ENCODE measurements at places on chromosomes 1 and 21.

DNA sequence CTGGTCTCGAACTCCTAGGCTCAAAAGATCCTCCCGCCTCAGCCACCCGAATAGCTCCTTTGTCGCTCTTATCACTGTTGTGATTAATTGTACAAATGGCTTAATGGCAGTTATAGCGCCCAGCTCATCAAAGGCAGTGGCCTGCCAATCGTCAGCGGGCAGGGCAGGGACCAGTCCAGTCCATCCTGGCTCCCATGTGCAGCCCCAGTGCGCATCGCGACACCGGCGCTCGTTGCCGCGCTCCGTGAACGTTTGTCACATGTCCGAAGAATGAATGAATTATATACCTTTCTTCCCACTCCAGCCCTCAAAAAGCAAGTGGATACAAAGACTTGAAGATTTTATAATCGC, 18.4 kb downstream of the MTX1 start:
- DNase-seq, result peak; percentile 62

GRCh38 chr1:242056988-242057744, 58.3 kb upstream of the MAP1LC3C start:
- no peak for DNase-seq

DNA sequence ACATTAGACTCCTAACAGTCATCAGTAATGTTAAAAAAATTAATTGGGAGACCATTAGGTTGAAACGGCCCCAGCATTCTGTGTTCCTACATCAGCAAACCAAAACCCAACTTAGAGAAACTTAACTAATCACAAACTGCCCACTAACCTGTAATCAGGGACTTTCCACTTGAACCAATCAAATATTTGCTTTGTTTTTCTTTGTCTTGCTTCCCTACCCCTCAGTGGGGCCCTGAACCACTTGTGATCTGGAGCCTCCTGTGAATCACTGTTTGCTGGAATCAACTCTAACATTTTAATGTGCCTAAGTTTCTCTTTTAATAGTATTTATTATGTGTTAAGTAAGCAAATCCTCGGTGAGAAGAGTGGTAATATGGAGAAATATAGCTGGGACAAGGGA, 64.0 kb downstream of the ABCA4 start:
- DNase-seq, result no peak

DNA sequence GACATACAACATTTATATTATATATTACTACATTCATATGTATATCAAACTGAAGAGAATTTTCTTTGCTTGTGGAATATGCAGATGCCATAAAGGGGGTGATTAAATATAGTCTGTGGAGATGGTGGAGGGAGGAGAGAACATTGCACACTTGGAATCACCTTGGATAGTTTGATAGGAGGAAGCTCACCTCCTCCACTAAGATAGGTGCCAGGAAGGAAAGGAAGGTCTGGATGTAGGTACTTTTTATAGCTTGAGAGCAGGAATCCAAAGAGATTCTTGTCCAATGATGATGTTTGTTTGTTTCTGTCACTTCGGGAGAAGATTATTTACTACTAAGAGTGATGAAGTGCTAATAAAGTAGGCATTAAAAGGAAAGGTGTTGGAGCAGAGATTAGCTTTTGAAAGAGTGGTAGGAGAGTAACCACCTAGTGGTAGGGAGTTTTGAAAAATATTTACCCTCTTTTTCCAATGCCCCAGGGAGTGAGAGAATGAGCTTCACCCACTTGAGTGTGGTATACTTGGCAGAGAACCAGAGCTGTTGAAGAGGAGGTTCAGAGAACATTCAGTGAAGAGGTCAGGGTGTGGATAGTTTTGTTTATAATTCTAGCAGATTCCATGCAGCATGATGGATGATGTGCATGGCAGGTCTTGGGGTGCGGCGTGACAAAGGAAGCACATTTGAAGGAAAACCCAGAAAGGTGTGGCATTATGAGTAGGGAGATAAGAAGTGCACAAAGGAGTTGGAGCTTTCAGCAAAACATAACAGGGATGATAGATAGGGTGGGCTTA, 145.0 kb downstream of the PATJ start:
- DNase-seq, result no peak

All from suppressor macrophage treated with lipopolysaccharide for 4 hours (primary cell).